Activated CD4-positive, CD25-positive, alpha-beta regulatory T cell treated with anti-CD3 and anti-CD28 coated beads, Interleukin-2, amount 50 U/mL, for 24 hours (primary cell): ENCODE measurements at places on chromosomes 6 and 20.
A peak's percentile ranks its signal among the peaks of the same experiment; 100 is the strongest.

DNA sequence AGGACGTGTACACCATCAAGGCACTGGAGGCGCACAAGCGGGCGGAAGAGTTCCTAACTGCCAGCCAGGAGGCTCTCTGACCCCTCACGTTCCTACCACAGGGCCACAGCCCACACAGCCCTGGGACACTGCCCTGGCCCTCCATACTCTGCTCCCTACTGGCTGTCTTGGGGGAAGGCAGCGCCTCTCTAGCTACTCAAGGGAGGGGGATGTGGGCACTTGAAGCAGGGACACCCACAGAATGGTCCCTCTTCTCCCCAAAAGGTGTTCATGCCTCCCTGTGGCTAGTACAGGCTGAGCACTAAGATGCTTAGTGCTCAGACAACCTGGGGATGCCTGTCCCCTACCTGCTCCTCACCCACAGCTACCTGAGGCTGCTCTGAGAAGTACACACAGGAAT is 2.5 kb downstream of the MEA1 start:
- ATAC-seq: no peak

GRCh38 chr20:53672484-53673129 is 79.0 kb upstream of the ZNF217 start:
- no peak for ATAC-seq

DNA sequence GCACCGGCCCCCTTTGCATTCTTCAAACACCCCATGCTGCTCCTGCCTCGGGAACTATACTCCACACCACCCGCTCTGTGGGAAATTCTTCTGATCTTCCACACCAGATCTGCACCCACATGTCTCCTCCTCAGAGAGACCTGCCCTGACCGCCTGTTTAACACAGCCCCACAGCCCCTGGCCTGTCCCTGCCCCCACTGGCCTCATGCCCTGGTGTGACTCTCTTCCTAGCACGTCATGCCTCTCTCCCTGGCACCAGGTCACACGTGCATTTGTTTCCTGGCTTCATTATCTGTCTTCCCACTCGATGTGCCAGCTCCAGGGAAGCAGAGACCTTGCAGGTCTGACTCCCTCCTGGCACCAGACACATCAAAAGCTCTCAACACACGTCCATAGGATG is 79.6 kb downstream of the ANKRD60 start:
- ATAC-seq: no peak

- no peak for ATAC-seq
Measured at GRCh38 chr6:43788301-43788700, 18.3 kb downstream of the VEGFA start.

- no peak for ATAC-seq
Measured at GRCh38 chr6:160331753-160332152, 16.4 kb upstream of the SLC22A3 start.

DNA sequence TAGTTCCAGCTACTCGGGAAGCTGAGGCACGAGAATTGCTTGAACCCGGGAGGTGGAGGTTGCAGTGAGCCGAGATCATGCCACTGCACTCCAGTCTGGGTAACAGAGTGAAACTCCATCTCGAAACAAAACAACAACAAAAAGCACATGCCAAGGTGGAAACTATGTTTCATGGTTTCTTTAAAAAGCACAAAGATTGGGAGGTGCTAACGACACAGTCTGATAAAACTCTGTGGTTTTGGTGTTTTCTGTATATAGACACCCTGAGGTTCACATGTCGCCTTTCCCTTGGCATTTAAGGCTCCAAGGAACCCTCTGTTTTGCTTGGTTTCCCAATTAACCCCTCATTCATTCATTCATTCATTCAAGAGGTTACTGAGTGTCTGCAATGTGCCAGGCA is 253.4 kb upstream of the SULF2 start:
- ATAC-seq: no peak

DNA sequence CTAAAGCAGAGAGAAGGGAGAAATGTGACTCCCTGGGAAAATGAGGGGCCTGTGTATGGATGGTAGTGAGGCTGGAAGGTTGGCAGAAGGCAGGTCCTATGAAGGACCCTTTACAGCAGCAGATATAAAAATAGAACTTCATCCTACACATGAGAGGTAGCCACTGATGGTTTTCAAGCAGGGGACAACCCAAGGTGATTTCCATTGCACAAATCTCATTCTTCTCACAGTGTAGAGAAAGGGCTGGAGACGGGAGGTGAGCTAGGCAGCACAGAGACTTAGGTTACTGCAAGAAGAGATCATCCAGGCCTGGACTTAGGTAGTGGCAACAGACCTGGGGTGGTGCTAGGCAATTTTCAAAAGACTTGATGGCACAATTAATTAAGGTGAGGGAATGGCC is 30.7 kb downstream of the TRAM2 start:
- peak; percentile 24 for ATAC-seq

- no peak for ATAC-seq
Measured at GRCh38 chr20:47686545-47686944, 98.7 kb downstream of the SULF2 start.
